ENCODE measurements at places on chromosomes 6 and 20. TPM values are rescaled to one million over a fixed set of nuclear protein-coding genes. Genes with fewer than 3 reads are reported as not detected.

- no peak for DNase-seq
Observed at GRCh38 chr6:150301846-150302519, 66.8 kb upstream of the IYD start.

DNA sequence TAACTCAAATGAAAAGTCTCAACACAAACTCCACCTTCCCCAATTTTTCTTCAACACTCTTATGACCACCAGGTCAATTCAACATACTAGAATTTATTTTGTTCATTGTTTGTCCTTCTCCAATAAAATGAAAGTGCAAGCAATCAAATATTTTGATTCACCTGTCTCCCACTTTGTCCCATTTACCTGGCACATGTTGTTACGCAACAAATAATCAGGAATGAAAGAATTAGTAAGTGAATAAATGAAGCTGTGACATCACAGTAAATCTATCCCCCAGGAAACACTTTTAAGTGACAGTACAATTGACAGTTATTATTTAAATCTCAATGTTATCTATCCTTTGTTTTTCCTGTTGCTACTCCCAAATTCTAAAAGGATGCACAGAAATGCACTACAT, 393.7 kb upstream of the OPRM1 start:
- no peak for DNase-seq

GRCh38 chr20:38888059-38888831, 38.0 kb upstream of the FAM83D start:
- no peak for DNase-seq

DNA sequence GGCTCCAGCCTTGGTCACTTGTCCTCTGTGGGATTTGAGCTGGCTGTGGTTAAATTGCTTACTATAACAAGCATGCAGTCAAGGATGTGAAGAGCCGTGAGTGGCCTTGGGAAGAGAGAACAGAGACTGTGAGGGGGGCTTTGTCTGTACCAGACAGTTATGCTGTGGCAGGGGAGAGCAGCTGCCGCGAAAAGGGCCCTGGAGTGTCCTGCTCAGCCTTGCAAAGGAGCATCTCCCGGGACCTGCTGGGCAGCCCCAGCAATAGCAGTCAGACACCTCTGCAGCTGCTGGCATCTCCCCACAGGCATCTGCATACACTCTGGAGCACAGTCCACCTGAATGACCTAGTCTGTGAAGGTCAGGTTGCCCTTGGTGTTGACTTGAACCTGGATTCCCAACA, 6.3 kb downstream of the EBF4 start:
- no peak for DNase-seq

DNA sequence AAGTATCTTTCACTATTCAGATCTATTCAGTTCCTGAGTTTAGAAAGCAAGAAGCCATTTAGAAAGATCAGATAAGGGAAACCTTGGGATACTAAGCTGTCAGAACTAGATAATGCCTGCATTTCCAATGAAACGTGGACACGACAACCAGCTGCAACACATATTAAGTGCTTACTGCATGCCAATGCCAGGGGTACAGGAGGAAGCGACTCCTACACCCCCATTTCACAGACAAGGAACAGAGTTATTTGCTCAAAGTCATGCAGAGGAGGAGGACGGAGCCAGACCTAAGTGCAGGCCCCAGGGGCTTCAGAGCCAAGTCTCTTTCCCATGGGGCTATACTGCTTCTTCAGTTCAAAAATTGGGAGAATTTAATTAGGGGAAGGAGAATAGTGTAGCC, 62.4 kb downstream of the PREX1 start:
- no peak for DNase-seq

GRCh38 chr6:139567095-139567494, 192.6 kb upstream of the CITED2 start:
- no peak for DNase-seq

DNA sequence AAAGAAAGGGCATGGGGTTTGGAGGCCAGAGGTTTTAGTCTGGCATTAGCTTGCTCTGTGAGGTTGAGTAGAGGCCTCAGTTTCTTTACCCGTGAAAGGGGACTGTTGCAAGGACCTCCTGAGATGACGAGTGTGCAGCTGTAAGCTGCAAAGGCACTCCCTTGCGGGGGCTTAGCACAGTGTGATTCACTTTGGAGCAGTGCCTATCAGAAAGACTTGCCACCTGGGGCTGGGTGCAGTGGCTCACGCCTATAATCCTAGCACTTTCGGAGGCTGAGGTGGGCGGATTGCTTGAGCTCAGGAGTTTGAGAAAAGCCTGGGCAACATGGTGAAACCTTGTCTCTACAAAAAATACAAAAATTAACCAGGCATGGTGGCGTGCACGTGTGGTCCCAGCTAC, 7.5 kb upstream of the BAK1 start:
- DNase-seq = no peak

- DNase-seq = no peak
Observed at GRCh38 chr20:51945177-51945576, 142.9 kb upstream of the SALL4 start.

DNA sequence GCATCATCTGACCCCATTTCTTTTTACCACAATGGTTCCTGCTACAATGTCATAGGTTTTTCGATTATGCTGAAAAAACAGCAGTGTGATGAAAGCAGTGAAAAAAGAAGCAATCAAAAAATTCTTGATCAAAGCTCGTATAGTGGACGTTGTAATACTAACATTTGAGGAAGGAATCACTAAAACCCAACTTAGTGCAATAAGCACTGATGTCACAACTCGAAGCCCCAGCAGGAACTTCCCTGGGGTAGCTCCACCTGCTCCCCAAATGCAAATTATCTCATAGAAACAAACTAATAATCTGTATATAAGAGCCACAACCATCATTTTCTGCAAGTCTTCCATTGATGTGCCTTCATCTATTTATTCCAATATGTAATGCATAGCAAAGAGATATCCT, 285.6 kb upstream of the SGK1 start:
- DNase-seq = no peak

DNA sequence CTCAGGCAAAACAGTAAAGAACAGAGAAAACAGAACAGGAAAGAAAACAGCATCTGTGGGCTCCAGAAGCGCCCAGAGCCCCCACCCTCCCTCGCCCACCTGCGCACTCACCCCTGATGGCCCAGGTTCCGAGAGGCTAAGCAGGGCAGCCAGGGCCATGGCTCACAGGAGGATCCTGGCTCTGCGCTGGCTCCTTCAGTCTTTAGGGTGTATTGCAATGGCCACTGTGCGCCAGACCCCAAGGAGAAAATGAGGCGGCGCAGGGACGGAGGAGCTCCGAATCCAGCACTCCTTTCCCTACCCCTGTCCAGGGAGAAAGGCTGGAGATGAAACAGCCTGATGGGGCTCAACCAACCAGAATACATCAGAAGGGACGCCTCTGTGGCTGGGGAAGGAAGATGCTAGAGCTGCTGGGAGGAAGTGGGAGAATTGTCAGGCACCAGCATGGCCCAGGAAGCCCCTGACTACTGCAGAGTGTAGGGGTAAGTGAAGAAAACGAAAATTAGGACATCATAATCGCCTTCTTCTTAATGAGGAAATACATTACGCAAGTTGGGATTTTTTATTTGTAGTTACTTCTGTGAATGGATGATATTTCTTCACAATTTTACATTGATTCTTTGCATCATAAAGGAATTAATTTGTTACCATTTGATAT, 49.0 kb downstream of the COL11A2 start:
- DNase-seq = no peak

- no peak for DNase-seq
Observed at GRCh38 chr6:36852481-36853147, 13.4 kb upstream of the CPNE5 start.

GRCh38 chr6:31270788-31271640, 878 bp downstream of the HLA-C start:
- no peak for DNase-seq

- no peak for DNase-seq
Observed at GRCh38 chr20:50194831-50195523, 4.3 kb downstream of the CEBPB start.

- no peak for DNase-seq
Observed at GRCh38 chr6:126063512-126064146, 77.3 kb downstream of the TRMT11 start.

GRCh38 chr20:61096463-61096862, 155.6 kb upstream of the CDH4 start:
- no peak for DNase-seq

DNA sequence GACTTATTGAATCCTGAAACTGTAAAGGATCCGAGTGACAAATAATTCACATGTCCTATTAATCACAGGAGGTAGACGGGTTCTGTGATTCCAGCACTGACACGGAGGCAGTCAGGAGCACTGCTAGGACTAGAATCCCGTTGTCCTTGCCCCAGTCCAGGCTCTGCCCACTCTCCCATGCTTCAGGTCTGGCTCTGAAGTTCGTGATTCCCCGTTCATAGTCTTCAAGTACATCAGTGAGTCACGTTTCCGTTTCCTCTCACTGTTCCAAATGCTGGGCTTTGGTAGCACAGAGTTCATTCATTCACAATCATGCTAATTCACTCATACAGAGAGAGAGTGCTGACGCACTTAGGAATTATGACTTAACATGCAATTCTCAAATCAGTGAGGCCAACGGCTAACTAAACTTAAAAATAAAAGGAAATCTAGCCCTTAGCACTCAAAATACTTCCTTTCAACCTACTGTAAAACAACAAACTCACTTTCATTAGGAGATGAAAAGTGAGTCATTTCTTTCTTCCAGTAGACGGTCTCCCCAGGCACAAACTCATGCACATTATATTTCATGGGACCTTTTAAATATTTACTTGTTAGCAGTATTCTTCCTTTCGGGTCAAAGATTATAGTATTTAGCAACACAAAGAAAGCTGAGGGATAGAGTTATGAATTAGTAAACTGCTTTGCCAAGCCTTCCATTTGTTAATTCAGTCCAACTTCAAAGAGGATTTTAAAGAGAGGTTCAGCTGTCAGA, 94.0 kb upstream of the NHSL1 start:
- peak; percentile 23 for DNase-seq

- no peak for DNase-seq
Observed at GRCh38 chr6:138971601-138972000, 16.5 kb downstream of the REPS1 start.

- DNase-seq = no peak
Observed at GRCh38 chr6:53547166-53547810, 2.4 kb upstream of the GCLC start.

- no peak for DNase-seq
Observed at GRCh38 chr6:54847799-54848597, 1.4 kb downstream of the FAM83B start.

DNA sequence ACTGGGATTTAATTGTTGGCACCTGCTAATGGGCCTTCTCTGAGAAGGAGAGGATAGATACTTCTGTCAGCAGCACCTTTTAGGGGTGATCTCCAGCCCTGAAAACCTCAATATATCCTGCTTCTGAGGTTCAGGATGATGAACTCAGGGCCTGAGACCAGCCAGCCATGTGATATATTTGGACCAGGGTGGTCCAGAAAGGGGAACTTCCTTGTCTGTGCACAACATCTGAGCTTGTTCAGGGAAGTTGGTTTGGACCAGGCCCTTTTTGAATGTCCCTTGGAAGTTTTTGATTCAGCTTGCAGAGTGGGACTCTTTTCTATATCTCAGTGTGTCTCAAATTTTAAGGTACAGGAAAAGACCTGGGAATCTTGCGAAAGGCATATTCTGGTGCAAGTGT, 85.8 kb downstream of the GFRA4 start:
- no peak for DNase-seq

DNA sequence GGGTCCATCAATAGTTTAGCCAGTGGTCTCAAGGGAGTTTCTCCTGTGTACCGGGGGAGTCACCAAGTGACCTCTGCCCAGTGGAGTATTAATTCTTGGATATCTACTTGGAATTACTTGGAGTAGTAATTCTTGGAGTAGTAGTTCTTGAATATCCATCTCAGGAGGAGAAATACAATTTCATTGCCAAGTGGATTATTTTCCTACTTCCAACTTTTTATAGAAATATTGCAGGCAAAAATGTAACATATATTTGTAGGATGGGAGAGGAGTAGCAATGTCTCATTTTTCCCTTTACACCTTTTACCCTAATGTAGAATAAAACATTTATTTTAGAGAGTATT, 91.6 kb upstream of the FAM184A start:
- no peak for DNase-seq

GRCh38 chr6:167146977-167147376, 10.8 kb downstream of the GPR31 start:
- DNase-seq = no peak

- no peak for DNase-seq
Observed at GRCh38 chr6:91241946-91242613, 655.2 kb upstream of the MAP3K7 start.

DNA sequence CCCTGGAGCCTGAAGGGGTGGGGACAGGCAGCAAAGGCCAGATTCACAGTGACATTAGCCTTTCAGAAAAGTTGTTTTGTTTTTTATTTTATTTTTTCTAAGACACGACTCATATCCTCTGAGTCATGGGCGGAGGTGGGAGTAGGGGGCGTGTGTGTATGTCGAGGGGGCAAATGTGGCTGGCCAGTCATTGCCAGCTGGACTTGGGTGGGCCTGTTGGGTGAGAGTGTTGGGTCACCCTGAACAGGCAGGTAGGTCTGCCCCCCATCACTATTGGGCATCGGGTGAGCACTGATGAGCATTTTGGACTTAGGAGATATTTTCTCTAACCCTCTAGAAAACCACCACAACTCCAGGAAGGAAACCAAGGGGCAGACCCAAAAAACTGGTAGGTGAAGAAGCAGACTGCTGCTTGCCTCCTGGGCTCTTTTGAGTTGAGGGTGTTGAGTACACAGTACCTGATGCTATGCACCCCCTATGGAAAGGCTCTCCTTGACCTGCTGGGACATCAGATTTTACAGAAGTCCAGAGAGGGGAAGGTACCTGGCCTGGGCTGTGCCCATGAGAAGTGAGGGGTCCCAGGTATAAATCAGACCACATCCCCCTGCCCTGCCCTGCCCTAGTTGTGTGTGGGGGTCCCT, 5.6 kb downstream of the SMIM29 start:
- no peak for DNase-seq

GRCh38 chr6:53703047-53703446, 37.5 kb upstream of the KLHL31 start:
- no peak for DNase-seq

- DNase-seq = no peak
Observed at GRCh38 chr6:163566056-163566455, 151.5 kb downstream of the QKI start.

Gene PLN
- total RNA-seq = not detected

Gene FBXO30
- 14.2 TPM for total RNA-seq

Gene SUMO4
- total RNA-seq = 4.8 TPM

Gene TRIM31
- total RNA-seq = not detected

Gene AKAP12
- 70.1 TPM for total RNA-seq

Gene CALHM4
- not detected for total RNA-seq

Gene BTNL2
- not detected for total RNA-seq

Gene AVP
- not detected for total RNA-seq

Gene FAM217A
- total RNA-seq = not detected

Gene SCRT2
- total RNA-seq = not detected

Gene POPDC3
- total RNA-seq = 5.2 TPM

Gene NEU1
- 31.9 TPM for total RNA-seq

Gene BPIFB1
- total RNA-seq = not detected

Gene CNKSR3
- total RNA-seq = 9.7 TPM

Gene PSORS1C1
- total RNA-seq = 0.54 TPM
